Stimulated activated CD4-positive, alpha-beta T cell treated with anti-CD3 and anti-CD28 coated beads, TNF-alpha, amount 100 ng/mL, for 1 hour (primary cell): ENCODE measurements at places on chromosomes 1 and 21.

DNA sequence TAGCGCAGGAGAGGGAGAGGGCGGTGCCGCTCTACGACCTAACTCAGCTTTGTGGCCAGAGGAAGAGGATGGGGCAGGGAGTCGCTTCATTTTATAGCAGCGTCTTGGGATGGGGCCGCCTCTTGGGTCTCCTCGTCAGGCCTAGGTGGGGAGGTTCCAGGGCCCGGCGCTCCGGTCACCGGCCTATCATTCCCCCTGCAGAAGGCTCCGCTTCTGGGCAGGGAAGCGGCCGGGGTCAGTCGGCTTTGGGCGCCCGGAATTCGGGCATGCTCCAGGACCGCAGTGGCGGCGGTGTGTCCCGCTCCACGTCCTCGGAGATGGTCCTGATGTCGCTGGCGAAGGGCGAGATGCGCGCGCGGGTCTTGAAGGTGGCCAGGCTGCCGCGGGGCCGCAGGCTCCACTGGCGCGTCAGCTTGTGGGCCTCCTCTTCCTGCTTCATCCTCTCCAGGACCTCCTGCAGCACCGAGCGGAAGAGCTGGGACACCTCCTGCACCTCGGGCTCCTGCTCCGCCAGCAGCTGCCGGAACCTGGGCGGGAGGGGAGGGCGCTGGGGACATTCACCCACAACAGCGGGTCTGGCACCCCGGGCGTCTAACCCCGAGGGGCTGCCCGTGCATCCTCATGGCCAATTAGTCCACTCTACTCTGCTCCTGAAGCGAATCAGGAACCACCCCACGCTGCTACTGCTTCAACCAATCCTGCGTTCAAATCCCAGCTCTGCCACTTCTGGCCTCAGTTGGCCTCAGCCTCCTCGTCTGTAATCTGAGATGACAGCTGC lies 13.0 kb downstream of the RD3 start:
- DNase-seq, result no peak

DNA sequence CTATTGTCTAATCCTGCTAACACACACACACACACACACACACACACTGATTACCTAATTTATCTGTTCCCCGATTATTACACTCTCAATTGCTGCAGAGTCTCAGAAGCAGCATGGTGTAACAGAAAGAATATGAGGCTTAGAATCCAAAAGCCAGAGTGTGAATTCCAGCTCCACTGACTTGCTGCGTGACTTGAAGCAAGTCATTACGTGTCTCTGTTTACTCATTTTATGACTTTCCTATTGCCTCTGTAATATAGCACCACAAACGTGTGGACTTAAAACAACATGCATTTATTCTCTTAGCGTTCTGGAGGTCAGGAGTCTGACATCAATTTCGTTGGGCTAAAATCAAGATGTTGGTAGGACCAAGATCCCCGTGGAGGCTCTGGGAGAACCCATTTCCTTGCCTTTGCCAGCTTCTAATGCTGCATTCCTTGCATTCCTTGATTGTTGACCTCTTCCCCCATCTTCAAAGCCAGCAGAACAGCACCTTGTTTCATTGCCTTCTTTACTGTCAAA lies 55.9 kb upstream of the ATP5PO start:
- DNase-seq, result no peak

DNA sequence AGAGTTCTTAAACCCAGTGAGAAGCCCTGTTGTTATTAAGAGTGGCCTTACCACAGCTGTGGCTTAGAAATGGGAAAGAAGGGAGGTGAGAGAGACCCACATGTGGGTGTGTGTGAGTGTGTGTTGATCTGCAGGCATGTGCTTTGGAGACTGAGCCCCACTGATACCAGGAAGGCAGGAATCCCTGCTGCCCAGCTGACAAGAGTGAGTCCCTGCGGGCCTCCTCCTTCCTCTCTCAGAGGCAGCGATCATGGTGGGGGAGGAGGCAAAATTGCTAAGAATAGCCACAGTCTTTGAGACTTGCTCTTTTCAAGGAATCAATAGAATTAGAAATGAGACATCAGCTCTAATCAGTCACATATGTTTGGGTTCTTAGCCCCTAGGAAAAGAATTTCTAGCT lies 87.0 kb upstream of the WARS2 start:
- no peak for DNase-seq

DNA sequence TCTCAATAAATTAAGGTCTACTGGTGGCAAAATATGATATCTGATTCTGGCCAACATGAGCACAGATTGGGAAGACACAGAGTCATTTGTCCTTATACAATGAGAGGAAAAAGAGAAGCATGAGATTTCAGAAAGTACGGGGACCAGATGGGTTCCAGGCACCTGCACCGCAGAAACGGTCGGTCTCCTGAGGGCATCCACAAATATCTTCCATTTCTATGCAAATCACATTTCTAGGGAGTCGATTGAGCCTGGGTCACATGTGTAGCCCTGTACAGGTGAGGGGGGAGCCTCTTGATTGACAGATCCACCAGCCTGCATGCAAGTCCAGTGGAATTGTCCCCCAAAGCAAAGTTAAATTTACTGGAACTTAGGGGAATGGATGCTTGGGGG lies 415.6 kb downstream of the NPHP4 start:
- no peak for DNase-seq

- no peak for DNase-seq
Observed at GRCh38 chr1:36109041-36109679, 15.9 kb downstream of the COL8A2 start.

- DNase-seq, result no peak
Observed at GRCh38 chr21:26212220-26212619, 41.6 kb upstream of the APP start.

DNA sequence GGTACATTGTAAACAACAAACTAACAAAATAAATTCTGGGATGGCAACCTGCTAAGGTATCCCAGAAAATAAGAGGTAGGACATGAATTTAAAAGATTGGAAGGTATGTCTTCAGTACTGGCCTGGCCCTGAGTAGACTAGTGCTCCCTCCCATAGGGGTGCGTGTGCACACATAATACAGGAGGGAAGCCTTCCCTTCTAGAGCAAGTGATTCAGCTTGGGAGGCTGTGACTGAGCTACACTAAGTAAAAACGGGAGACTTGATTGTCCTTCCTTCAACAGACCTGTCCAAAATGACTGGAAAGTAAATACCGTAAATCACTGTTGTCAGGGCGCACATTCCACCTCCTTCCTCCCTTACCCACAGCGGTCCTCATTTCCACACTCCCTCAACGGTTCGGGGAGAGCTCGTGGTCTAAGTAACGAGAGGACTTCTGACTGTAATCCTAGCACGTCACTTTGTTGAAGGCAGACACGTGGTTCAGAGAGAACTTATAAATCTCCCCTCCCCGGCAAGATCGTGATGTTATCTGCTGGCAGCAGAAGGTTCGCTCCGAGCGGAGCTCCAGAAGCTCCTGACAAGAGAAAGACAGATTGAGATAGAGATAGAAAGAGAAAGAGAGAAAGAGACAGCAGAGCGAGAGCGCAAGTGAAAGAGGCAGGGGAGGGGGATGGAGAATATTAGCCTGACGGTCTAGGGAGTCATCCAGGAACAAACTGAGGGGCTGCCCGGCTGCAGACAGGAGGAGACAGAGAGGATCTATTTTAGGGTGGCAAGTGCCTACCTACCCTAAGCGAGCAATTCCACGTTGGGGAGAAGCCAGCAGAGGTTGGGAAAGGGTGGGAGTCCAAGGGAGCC lies at the start of gene TGFB2:
Gene TGFB2 (plus strand): TSS at position 523 of the 859 bp plus-strand sequence. CDS start 1,366 bp downstream, outside the sequence.
- DNase-seq, result no peak

GRCh38 chr1:161432091-161432490 lies 64.4 kb upstream of the CFAP126 start:
- no peak for DNase-seq

- DNase-seq, result no peak
Observed at GRCh38 chr1:40986328-40986783, 6.9 kb downstream of the CTPS1 start.

DNA sequence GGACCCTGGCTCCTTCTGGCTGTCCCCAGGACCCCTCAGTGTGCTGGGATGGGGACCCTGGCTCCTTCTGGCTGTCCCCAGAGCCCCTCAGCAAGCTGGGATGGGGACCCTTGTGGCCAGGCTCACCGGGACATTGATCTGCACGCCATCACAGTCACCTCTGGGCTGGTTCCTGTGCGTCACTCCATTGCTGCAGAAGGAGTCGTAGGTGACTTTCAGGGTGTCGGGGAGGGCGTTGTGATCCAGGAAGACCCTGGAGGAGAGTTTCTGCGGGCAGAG lies 19.7 kb upstream of the PTTG1IP start:
- DNase-seq, result no peak

DNA sequence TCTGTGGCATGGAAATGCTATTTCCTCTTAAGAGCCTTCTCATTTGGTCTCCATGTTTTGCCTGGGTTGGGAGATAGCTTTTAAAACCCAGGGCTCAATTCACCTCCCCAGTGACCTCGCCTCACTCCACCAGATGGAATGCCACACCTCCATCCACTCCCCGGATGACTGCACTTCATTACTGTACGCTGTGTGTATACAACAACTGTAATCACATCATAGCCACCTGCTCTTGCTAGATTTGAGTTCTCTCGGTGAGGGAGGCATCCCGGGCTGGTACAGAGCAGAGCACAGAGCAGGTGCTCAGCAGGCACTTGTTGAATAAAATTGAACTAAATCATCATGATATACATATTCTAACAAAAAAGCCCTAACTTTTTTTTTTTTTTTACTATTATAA lies 26.0 kb downstream of the SDE2 start:
- no peak for DNase-seq

DNA sequence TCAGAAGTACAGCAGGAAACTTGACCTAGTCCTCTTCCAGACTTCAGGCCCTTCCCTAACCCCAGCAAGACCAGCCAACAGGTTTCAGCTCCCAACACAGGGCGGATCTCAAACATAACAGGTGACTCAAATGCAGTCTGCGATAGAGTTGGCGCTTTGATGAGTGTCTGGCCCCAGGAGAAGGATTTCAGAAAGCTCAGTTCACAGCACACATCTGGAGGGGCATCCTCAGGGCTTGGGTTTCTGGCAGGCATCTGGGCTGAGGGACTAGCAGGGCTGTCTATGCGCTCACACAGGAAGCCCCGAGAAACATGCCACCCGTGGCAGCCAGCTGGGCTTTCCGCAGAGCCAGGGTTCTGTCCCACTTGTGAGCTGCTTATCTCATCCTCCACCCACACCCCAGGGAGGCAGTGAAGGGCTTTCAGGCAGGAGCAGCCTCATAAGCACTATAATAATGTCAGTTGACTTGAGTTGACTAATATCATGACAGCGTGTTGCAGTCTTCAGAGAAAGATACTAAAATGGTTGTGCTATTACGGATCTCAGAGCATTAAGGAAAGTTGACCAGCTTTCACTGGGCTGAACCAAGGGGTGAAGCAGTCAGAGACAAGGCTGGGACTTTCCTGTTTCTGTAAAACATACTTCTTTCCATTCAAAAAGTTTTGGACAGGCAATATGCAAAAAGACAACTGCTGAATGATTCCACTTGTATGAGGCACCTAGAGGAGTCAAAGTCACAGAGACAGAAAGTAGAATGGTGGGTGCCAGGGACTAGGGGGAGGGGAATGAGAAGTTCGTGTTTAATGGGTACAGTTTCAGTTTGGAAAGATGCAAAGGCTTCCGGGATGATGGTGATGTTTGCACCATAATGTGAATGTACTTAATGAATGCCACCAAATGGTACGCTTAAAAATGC lies 233.0 kb upstream of the IRF2BP2 start:
- peak; percentile 10 for DNase-seq

DNA sequence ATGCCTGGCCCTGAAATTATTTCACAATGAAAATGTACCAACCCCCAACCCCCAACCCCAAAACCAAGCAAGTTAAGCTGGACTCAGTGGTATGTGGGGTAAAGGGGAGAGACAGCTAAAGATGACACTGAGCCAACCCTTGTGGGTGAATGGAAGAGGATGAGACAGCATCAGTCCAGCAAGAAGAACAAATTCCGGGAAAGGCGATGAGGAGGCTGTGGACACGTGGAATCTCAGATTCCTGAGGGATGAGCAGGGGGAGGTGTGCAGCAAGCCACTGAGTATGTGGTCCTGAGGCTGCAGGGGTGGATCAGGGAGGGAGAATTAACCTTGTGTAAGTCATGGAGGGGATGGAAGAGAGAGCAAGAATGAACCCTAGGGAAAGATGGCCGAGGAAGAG lies 14.4 kb upstream of the ZNF362 start:
- DNase-seq, result no peak

- DNase-seq, result no peak
Observed at GRCh38 chr1:7430691-7431090, 340.4 kb upstream of the VAMP3 start.

DNA sequence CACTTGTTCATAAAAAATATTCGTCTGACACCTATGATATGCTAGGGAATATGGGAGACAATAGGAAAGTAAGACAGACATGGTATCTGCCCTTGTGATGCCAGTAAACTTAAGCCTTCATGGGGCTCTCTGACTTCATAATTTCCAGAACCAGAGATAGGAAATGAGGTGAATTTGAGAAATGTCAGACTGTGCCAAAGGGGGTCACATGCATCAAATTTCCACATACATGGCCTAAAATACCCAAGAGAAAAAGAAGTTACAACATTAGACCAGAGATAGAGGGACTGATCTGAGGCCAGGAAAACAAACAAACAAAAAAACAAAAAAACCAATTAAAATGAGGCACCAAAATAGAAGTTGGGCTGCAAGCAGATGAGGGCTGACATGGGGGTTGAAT lies 75.7 kb downstream of the DISC1 start:
- DNase-seq, result no peak

GRCh38 chr21:34715985-34716596 lies 47.3 kb downstream of the CLIC6 start:
- DNase-seq, result no peak

DNA sequence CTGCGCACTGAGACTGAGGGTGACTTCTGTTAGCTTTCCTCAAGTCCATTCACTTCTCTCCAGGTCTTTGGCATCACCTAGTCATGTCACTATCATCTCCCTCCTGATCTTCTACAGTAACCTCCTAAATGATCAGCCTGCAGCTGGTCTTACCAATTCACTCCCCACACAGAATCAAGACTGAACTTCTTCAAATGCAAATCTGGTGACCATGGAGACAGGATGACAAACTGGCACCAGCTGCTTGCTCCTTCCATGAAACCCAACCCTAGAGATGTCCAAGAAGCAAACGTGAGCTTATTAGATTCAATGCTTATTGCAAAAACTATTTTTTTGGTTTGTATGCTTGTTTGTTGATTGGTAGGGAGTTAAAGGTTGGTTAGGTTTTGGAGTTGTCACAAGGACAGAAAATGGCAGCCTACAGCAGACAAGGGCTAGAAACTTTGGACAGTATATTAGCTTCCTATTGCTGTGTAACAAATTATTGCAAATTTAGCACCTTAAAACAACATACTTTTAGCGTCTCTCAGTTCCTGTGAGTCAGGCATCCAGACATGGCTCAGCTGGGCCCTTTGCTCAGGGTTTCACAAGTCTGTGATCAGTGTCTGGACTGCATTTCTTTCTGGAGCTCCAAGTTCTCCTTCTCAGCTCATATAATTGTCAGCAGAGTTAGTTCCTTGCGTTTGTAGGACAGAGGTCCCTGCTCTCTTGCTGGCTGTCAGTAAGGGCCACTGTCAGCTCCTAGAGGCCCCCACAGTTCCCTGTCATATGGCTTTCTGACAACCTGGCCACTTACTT lies 53.3 kb upstream of the GJA8 start:
- no peak for DNase-seq

GRCh38 chr1:239058190-239058589 lies 328.2 kb upstream of the CHRM3 start:
- DNase-seq, result no peak

GRCh38 chr1:207003210-207003609 lies 29.3 kb downstream of the C1orf116 start:
- DNase-seq, result no peak
